ENCODE measurements at places on chromosomes 16 and 17.

DNA sequence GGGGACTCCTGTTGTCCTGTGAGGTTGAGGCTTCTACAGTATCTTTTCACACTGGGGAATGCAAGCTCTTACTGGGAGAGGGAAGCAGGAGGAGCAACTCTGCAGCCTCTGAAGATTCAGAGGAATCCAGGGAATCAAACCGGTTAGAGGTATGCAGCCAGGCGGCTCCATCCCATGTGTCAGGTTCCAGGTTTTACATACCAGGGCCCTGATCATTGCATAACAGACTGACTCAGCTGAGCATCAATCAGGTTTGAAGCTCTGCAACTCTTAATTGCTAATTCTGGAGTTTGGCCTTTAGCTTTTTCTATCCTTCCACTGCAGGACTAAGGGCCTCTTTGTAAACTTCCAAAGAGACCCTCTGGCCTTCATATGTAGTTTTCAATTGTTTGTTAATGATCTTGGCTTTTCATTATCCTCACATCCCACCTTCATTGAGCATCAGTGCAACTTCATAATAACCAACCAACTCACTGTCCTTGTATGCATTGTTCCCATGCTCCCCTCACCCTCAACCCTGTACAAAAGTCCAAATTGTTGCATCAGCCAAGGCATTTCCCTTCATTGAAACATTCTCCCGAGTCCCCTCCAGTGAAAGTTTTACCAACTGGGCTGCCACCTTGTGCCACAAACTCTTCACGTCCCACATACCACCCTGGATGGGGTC, 59.7 kb upstream of the DHX40 start:
- no peak for DNase-seq

DNA sequence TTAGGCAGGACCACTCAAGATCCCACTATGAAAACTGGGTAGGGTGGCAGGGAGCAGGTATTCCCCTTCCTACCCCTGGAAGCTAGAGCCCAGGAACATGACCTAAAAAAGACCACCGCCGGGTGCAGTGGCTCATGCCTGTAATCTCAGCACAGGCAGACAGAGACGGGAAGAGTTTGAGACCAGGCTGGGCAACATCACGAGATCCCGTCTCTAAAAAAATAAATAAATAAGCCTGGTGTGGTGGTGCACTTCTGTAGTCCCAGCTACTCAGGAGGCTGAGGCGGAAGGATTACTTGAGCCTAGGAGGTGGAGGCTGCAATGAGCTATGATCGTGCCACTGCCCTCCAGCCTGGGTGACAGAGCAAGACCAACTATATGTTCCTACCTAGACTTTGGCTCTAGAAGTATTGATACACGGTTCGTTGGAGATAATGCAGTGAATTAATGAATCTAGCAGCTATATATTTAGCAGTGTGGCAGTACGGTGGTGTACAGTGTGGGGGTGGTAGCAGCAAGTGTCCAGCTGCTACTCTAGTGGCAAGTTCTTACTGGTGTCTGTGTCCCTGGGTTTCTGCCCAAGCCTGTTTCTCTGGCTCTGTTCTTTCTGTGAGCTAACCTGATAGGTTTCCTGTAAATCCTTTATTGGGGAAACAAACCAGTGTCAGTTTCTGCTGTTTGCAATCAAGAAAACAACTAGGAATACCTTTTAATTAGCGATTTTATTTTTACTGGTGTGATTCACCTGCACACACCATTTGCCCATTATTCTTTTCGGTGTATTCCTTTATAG, 3.3 kb upstream of the USP31 start:
- DNase-seq: no peak

DNA sequence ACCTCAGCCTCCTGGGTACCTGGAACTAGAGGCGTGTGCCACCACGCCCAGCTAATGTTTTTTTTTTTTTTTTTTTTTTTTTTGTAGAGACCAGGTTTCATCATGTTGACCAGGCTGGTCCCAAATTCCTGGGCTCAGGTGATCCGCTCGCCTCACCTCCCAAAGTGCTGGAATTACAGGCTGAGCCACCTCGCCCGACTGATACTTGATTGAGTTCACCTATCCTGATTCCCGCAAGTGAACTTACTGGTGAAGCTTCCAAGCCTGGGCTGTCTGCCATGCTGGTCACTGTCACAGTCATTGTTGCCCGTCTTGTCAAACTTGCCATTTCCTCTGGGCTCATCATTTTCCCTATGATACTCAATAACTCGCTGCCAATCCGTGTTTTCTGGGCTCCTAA, 71.1 kb upstream of the MTMR4 start:
- DNase-seq: no peak

- DNase-seq: peak; percentile 36
These were observed 878 bp upstream of the DNAJA2 start for GRCh38 chr16:46974352-46974751.

GRCh38 chr17:38428643-38429371, 543 bp downstream of the ARHGAP23 start:
- DNase-seq: no peak

DNA sequence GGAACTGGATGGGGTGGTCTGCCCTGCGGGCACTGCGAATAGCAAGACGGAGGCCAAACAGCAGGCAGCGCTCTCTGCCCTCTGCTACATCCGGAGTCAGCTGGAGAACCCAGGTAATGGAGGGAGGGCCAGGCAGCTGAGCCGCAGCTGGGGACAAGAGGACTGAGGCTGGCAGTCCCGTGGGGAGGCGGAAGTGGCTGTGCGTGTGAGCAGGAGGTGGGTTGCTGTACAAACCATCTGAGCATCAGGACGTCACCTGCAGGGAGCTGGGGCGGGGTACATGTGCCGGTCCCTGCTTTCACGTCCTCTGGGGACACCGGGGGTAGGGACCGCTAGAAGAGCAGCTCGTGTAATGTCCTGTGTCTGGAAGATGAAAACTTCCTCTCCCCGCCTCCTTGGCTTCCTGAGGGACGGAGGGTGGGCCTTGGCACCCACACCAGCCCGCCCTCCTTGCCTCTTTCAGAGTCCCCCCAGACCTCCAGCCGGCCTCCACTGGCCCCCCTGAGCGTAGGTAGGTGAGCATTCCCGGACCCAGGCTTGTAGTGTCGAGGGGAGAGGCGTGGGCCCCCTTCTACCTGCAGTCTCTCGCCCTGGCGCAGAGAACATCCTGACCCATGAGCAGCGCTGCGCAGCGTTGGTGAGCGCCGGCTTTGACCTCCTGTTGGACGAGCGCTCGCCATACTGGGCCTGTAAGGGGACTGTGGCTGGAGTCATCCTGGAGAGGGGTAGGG, 3.7 kb downstream of the ADAD2 start:
- DNase-seq: no peak

- no peak for DNase-seq
These were observed 37.8 kb downstream of the TIMM22 start for GRCh38 chr17:1034652-1035210.

GRCh38 chr17:43014020-43014648, 7.5 kb downstream of the IFI35 start:
- DNase-seq: no peak

DNA sequence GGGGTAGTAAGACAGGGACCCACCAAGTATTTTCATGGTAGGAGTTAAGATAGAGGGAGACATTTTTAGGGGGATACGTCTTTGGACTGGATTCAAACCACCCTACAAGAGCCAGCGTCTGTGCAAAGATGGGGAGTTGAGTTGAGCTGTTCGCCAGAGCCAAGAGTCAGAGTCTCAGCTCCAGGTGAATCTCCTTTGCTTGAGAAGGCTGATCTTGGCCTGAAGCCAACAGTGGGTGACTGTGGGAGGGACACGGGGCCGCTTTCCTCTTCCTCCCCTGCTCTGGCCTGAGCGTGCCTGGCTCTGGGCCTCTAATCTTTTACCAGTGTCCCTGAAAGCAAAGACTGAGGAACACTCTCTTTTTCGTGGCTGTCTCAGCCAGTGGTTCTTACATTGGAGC, 5.4 kb downstream of the TLE7 start:
- no peak for DNase-seq

DNA sequence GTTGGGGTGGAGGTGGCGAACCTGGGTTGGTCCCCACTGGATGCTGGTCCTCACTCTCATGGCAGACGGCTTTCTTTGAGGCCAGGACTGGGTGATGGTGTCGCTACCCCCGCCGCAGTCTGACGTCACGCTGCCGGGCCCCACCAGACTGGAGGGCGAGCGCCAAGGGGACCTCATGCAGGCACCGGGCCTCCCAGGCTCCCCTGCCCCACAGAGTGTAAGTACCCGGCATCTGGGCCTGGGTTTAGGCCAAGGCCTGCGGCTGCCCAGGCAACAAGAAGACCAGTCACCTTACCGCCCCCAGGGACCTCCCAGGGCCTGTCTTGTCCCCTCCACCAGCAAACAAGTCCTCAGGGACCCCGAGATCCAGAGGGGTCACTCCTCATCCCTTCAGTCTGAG, 17.7 kb downstream of the FOXN1 start:
- no peak for DNase-seq

GRCh38 chr17:61757168-61757567, 106.2 kb downstream of the BRIP1 start:
- no peak for DNase-seq

- no peak for DNase-seq
These were observed 232.3 kb upstream of the PMFBP1 start for GRCh38 chr16:72404299-72404698.

GRCh38 chr16:72711823-72712222, 336.1 kb downstream of the ZFHX3 start:
- no peak for DNase-seq

DNA sequence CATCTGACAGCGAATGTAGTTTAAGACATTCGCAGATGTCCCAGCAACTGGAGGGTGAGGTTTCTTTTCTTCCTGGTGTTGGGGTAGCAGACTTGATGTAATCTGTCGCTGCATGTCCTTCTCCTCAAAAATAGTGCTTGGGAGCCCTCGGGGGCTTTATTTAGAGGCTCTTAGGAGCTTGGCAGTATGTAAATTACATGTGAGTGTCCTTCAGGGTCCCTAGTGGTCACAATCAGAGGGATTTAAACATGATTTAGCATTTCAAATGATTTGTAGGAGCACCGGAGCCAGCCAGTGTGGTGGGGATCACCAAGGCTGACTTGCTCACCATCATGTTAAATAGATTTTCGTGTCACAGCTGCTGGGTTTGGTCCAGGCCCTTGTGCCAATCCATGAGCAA, 8.8 kb upstream of the SALL1 start:
- no peak for DNase-seq

- DNase-seq: no peak
These were observed 4.1 kb downstream of the CCL4L2 start for GRCh38 chr17:36214918-36215317.

GRCh38 chr16:400061-400591, 1.6 kb upstream of the DECR2 start:
- DNase-seq: no peak

- DNase-seq: peak; percentile 12
These were observed 7.7 kb downstream of the MINK1 start for GRCh38 chr17:4840893-4841242.

- DNase-seq: no peak
These were observed 1525.3 kb downstream of the CDH8 start for GRCh38 chr16:60510941-60511340.

DNA sequence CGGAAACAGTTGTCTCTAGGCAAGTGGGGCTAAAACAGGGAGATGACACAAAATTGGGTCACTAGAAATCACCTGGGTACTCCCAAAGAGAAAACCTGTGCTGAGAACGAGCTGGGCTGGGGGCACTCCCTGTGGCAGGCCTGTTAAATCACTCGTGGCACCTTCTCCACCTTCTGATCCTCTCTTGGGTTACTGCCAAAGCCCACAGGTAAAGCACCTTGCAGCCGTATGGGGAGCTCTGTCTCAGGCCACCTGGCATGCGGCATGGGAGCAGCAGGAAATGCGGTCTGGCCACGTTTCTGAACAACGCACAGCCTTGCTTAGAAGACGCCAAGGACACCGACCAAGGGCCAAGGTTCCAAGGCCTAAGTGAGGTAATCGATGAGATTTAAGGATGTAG, 21.5 kb upstream of the ICAM2 start:
- DNase-seq: no peak

DNA sequence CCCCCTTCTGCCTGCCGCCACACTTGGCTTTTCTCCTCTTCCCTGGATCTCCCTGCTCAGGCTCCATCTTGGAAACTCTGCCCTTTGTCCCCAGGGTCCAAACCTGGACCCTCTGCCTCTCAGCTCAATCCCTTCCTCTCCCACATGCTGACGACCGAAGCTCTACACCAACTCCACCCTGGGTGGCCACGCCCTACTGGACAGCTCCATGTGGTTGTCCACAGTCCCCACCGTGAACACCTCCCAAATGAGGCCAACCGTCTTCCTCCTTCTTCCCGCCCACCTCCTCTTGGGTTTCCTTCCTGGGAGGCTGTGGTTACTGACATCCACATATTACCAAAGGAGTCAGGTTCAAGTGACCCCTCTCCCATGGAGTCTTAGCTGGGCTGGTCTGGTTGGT, 22.6 kb upstream of the MLKL start:
- DNase-seq: no peak

DNA sequence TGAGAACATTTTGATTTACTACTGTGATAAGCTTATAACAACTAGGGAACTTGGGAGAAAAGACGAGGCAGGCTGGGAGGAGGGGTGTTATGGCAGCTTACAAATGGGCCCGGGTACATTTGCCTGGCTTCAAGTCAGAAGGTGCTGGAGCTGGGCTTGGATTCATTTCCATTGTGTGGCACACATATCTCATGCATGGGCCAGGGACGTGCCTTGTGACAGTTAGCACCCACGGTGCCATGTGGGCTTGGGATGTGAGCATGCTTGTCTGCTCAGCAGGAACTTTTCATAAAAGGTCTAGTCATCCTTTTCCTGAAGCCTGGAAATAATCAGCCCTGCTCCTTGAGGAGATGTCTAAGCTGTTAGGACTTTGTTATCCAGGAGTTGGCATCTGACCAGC, 572.2 kb downstream of the CDH13 start:
- no peak for DNase-seq

- DNase-seq: no peak
These were observed 54.8 kb upstream of the BCAR1 start for GRCh38 chr16:75306099-75306762.

DNA sequence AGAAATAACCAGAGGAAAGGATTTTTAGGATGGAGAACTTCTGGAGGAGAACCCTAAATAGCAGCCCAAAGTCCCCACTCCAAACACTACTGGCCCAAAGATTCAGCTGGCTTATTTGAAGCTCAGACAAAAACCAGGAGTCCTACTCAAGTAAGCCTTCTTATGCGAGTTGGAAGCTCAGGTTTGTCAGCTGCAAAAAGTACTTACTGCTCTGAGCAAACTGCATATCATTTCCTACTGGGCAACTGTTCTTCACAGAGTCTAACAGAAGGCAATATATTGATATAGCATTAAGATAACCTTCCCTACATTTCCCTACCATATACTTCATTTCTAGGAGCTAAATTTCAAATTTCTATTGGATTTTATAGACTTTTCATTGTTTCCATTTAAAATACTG, 76.1 kb upstream of the CORO6 start:
- no peak for DNase-seq

GRCh38 chr16:83402967-83403366, 404.8 kb upstream of the HSBP1 start:
- no peak for DNase-seq

- no peak for DNase-seq
These were observed 128.3 kb downstream of the CCDC144A start for GRCh38 chr17:16818340-16818739.
